ENCODE measurements at places on chromosomes 2 and 18.
A peak's percentile ranks its signal among the peaks of the same experiment; 100 is the strongest.

DNA sequence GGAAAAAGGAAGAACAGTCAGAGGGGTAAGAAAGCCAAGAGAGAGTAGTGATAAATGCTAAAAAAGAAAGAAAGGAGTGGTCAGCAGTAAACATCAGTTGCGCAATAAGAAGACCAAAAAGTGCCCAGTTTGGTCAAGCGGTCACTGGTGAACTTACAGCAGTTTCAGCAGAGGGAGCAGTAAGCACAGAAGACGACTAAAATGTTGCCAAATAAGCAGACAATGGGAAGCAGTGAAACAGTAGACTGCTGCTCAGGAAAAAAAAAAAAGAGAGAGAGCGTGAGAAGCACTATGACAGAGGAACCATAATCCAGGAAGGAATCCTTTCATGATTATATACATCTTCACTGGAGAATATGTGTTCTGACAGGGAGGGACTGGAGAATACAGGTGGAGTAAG lies 45.8 kb downstream of the DNAJC10 start:
- no peak for DNase-seq

- peak; percentile 35 for DNase-seq
These were observed 209.0 kb downstream of the PRKCE start for GRCh38 chr2:45860136-45861121.

GRCh38 chr2:172334988-172335387 lies 92.4 kb upstream of the ITGA6 start:
- no peak for DNase-seq

GRCh38 chr2:201114846-201115245 lies 1.1 kb upstream of the CFLAR start:
- no peak for DNase-seq

DNA sequence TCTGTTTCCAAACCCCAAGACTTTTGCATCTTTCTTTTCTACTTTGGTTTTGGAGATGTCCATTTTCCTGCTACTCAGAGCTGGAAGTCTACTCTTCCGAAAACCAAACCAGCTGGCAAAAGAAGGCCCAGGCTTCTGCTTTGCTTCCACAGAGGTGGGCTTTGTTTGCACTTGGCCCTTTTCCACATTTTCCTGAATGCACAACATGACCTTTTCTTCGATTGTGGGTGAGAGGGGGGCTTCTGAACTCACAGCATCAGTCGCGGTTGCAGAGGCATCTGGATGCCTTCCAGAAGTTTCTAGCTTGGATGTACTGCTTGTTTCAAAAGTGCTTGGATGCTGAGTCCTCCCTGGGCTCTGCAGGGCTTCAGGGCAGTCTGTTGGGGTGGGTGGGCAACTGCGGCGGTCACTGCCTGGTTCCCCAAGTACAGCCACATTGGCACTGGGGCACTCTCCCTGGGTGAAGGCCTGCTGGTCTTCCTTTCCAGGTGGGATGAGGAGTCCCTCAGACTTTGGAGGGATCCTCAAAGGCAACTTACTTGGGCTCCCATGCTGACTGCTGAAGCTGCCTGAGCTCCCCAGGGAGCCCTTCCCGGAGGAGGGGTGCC lies 112.3 kb upstream of the LYPD1 start:
- no peak for DNase-seq

DNA sequence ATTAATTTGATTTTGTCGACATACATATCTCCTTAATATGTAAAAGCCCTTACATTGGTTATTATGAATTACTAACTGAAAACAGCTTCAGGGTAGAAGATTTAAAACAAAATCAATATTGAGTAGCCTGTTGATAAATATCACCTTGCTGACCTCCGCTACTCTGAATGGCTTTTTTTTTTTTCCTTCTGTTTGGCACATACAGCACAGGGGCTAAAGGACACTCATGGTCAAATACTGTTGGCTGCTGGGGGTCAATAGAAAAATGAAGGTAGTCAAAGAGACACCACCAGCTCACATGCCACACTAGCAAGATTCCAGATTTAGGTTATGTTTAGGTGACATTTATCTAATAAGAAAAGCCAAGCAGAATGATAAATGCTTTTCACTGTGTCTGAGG lies 1642.4 kb upstream of the SLC39A10 start:
- no peak for DNase-seq

- DNase-seq, result no peak
These were observed 51.2 kb downstream of the MTERF4 start for GRCh38 chr2:241050624-241051577.

- no peak for DNase-seq
These were observed 45.6 kb downstream of the ZNF519 start for GRCh38 chr18:14086458-14087231.

- no peak for DNase-seq
These were observed 98.7 kb downstream of the COL6A3 start for GRCh38 chr2:237315170-237315828.

GRCh38 chr18:5975111-5976002 lies 80.0 kb upstream of the TMEM200C start:
- DNase-seq, result no peak

GRCh38 chr2:3532941-3533340 lies 13.6 kb upstream of the ADI1 start:
- no peak for DNase-seq

DNA sequence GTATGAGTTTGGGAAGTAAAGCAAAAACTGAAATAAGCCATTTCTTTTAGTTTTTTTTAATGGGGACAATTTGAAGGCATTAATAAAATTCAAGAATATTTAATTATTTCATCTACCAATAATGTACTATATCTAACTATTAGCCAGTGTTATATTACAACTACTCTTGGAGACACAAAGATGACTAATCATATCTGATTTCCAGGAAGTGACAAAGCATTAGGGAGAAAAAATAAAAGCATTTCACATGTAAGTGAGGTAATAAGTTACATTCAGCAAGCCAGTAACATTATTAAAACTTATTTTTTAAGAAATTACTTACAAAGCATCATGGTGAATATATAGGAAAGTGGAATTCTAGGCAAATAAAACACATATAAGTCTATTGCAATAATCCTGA lies 781.3 kb upstream of the NRXN1 start:
- DNase-seq, result no peak

DNA sequence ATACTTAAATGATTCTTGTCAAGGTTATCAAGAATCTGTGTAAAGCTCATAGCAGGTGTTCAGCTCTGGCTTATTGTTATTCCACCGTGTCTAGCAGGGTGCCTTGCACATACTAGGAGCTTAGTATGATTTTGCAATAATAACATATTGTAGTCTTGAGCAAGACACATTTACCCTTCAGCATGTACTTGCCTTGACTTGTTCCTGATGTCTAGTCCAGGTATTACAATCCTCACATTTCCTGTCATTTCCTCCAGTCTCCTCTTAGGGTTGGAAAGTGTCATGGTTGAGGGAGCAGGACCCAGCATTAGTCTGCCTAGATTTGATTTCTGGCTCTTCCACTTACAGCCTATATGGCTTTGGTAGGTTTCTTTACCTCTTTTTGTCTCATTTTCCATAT lies 246.1 kb downstream of the RAD51AP2 start:
- DNase-seq, result no peak

- no peak for DNase-seq
These were observed 4.0 kb downstream of the PTPN2 start for GRCh38 chr18:12879840-12880540.

GRCh38 chr18:15005313-15006130 lies 257.6 kb downstream of the ANKRD30B start:
- no peak for DNase-seq

DNA sequence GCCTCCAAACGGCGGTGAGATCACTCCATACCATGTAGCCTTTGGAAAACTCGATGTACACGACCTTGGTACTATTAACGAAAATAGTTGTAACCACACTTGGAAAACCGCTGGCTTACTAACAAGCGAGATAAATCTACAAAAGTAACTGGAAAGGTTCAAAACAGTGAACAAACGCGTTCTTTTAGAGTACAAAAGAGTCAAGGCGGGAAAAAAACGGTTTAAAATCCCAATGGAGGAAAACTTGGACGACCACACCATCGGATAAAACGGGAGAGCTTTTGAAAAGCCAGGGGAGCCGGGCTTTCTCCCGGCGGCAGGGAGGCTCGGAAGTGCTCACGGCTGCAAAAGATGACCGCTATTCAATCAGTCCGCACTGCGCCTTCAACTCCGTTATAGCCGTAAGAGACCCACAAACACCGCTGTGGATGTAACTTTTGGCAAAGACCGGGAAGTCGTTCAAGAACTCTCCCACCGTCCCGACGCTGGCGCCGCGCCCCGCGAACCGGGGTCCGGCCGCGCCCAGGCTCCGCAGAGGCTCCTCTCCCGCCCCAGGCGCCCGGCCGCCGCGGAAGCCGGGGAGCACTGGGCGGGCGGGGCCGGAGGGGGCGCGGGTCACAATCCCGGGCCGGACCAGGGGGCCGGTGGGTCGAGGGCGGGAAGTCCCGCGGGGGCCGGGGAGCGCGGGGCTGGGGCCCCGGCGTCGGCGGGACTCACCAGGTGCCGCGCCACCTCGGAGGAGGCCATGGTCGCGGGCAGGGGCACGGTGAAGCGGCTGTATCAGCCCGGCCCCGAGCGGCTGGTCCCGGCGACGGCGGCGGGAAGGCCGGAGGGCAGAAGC lies 465 bp downstream of the SEPTIN10 start:
- DNase-seq, result no peak

GRCh38 chr2:70894765-70895164 lies 40.9 kb upstream of the ATP6V1B1 start:
- no peak for DNase-seq

- no peak for DNase-seq
These were observed 60.2 kb downstream of the CDCA7 start for GRCh38 chr2:173414823-173415322.

GRCh38 chr18:21747268-21747667 lies 6.7 kb downstream of the MIB1 start:
- DNase-seq, result no peak

DNA sequence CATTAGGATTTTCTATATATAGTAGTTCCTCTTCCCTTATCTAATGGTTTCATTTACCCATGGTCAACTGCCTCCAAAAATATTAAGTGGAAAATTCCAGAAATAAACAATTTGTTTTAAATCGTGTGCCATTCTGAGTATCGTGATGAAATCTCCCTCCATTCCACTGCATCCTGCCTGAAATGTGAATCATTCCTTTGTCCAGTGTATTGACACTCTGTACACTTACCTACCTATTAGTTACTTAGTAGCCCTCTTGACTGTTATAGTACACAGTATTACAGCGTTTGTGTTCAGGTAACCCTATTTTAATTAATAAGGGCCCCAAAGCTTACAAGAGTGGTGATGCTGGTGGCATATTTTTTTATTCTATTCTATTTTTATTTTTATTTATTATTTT lies 26.2 kb downstream of the TAF4B start:
- no peak for DNase-seq

GRCh38 chr2:216594081-216594480 lies 39.1 kb upstream of the IGFBP2 start:
- DNase-seq, result no peak

GRCh38 chr2:234880551-234881211 lies 71.1 kb upstream of the SH3BP4 start:
- no peak for DNase-seq

- no peak for DNase-seq
These were observed 15.1 kb downstream of the MYL1 start for GRCh38 chr2:210299866-210300373.

GRCh38 chr18:66971960-66972359 lies 368.1 kb upstream of the CDH19 start:
- no peak for DNase-seq

DNA sequence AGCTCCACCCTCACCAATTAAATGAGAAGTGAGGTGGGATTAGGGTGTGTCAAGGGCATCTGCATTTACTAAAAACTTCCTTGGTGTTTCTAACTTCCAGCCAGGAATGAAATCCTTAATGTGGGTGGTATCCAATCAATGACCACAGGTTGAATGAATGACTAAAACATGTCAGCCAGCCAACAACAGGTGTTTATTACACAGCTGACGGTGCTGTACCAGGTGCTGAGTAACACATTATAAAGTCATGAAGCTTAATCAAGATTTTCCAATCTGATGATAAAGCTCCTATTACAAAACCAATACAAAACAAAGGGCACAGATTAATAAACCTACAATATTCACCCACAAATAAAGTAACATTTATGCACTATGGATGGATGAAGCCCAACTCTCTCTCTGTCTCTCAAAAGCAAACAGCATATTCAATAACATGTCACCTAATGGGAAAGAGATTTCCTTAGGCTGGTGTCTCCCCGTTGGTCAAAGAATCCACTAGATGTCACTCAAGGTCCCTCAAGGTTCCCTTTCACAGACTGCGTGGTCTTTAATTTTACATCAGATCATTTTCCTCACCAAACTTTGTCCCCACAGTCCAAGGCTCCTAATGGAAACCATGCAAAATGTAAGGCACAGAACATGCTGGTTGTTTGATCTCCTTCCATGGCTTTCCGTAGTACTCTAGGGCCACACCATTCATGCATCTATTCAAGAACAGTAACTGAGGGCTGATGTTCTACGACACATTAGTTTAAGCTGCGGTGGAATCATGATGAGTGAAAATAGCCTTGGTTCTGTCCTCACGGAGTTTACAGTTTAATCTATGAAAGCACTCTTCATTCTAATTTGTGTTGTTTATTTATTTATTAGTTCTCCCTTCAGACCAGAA lies 6.4 kb upstream of the PTPN4 start:
- DNase-seq, result peak; percentile 22

- no peak for DNase-seq
These were observed 126.1 kb downstream of the FAM161A start for GRCh38 chr2:61727746-61728145.

GRCh38 chr2:64324746-64325410 lies 129.1 kb upstream of the LGALSL start:
- no peak for DNase-seq

- DNase-seq, result no peak
These were observed 24.5 kb downstream of the ROCK2 start for GRCh38 chr2:11319939-11320338.

Measured in stimulated activated naive CD4-positive, alpha-beta T cell (primary cell).